Hippocampal formation (tissue), 2 donors: ENCODE measurements at places on chromosomes 1 and 21.

DNA sequence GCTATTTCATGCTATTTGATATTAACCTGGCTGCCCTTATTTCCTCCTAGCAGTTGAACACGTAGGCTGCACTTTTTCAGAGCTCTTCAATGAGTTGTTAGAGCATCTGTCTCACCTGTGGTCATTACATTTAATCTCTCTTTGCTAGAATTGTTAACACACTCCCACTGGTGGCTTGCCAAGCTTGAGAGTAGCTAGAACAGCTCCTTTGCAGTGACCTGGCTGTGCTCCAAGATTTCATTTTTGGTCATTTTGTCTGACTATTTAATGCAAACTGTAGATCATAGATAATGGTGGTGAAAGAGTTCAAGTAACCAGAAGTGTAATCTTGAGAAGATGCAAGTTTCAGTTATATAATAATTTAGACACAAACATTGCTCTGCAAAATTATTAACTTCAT, 105.6 kb downstream of the LRRC7 start:
- no peak for DNase-seq

DNA sequence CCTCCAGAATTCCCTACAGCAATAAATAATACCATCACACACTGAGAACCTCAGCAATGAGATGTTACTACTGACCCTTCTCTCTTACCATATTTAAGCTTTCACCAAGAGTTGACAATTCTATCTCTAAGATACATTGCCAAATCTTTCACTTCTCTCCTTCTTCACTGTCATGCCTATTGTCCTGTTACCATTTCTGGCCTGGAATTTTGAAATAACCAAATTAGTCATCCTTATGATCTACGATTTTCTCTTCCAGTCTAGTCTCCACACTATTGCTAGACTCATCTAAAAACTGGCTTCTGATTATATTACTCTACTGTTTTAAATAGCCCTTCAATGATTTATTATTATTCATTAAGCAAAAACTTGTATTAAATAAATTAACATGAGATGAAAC, 656.1 kb upstream of the ADGRL4 start:
- no peak for DNase-seq

- no peak for DNase-seq
Measured at GRCh38 chr1:244444854-244445253, 6.9 kb downstream of the ADSS2 start.

- DNase-seq, result no peak
Measured at GRCh38 chr1:101240041-101240430, 3.2 kb downstream of the S1PR1 start.

DNA sequence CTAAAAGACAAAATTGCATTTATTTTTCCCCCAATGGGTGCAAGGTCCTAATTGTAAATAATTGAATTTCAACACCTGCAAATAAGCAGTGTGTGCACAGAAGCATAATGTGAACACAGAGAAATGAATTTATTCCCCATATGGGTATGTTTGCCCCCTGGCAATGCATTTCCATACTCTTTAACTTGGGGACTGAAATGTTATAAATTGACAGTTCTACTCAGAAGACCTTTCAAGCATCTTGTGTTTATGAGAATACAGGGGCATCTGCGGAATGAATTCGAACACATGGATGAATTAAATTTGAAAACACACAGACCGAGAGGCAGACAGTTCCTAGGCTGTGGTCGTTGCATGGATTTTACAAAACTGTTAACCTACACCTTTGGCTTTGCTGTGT, 3.5 kb downstream of the PBX1 start:
- no peak for DNase-seq

GRCh38 chr1:24878775-24879742, 51.0 kb downstream of the RUNX3 start:
- DNase-seq, result no peak

- DNase-seq, result no peak
Measured at GRCh38 chr21:34202553-34203372, 129.4 kb downstream of the MRPS6 start.

- DNase-seq, result no peak
Measured at GRCh38 chr1:228273720-228274451, 66.0 kb downstream of the OBSCN start.
